ENCODE measurements at places on chromosomes 1 and 21. TPM values are rescaled to one million over a fixed set of nuclear protein-coding genes. Genes with fewer than 3 reads are reported as not detected.

Gene CHRM3
- 5.2 TPM for total RNA-seq

Gene PBX1
- 53.0 TPM for total RNA-seq

Gene KIAA1614
- 7.6 TPM for total RNA-seq

Gene INSRR
- under 0.01 TPM for total RNA-seq

Gene CYP4X1
- 7.4 TPM for total RNA-seq

Gene FAM163A
- total RNA-seq, result not detected

Gene RGS21
- not detected for total RNA-seq

Gene OR2L5
- total RNA-seq, result not detected

Gene CLCN6
- total RNA-seq, result 13.7 TPM

Gene C4BPA
- total RNA-seq, result not detected

Gene SPATA45
- 0.53 TPM for total RNA-seq

Gene PIGM
- total RNA-seq, result 6.1 TPM

Gene KPRP
- not detected for total RNA-seq

Gene RGS8
- total RNA-seq, result under 0.01 TPM

Gene AADACL3
- not detected for total RNA-seq

Gene ALPL
- under 0.01 TPM for total RNA-seq

Gene FAM177B
- total RNA-seq, result not detected

Gene DPT
- total RNA-seq, result 0.93 TPM

Gene DNAI4
- 9.1 TPM for total RNA-seq

Gene DEPDC1
- total RNA-seq, result 20.5 TPM

Gene SMIM11
- total RNA-seq, result 17.2 TPM

Gene IL23R
- not detected for total RNA-seq
